NCI-H2081 treated with DMSO at 0.1 percent for 48 hours (cell line): ENCODE measurements at places on chromosomes 5 and 9.

- DNase-seq, result no peak
Measured at GRCh38 chr9:134055981-134056461, 11.8 kb downstream of the BRD3 start.

GRCh38 chr5:33445798-33446197 lies 5.0 kb downstream of the TARS1 start:
- no peak for DNase-seq

DNA sequence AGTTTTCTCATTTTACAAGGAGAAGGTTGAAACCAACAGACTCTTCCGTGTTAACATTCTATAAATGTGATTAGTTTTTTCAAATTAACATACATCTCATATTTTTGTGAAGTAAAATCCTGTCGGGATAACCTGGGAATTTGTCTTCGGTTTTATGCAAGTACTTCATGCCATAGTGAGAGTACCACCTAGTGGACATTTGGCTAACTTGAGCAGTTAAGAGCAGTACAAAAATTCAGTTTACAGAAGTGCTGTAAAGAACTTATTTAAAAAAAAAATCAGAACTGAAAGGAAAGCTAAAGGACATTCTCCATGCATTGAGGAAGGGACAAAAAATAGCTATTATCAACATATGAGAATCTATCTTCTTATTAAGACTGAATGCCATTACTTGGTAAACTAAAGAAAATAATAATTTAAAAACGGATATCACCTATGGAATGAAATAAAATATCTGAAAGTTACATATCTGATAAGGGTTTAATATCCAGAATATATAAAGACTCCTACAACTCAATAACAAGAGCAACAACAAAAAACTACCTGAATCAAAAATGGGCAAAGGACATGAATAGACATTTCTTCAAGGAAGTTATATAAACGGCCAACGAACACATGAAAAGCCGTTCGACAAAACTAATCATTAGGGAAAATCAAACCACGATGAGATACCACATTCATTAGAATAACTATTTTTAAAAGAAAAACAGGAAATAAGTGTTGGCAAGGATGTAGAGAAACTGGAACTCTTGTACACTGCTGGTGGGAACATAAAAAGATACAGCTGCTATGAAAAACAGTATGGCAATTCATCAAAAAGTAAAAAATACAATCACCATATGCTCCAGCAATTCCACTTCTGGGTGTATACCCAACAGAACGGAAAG lies 117.0 kb upstream of the GNA14 start:
- DNase-seq, result no peak

GRCh38 chr5:80140496-80140895 lies 105.3 kb downstream of the THBS4 start:
- DNase-seq, result no peak

GRCh38 chr5:8057769-8058168 lies 188.8 kb downstream of the MTRR start:
- DNase-seq, result no peak

DNA sequence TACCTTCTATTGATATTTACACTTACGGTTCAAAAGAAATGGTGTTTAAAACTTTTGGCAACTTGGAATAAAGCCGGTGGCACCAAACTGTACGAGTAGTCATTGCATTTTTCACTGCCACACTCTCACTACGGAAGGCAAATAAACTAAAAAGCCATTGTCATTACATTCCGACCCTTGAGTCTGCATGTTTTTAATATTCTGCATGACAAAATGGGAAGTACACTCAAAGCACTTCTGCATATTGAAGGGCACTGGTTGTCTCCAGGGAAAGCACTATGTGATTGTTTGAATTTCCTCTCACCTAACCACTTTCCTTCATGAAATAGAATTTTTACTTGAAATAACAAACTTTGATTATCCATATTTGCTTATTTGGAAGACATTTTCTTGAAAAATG lies 426.3 kb downstream of the CETN3 start:
- no peak for DNase-seq

GRCh38 chr9:87830446-87830845 lies 52.2 kb upstream of the SPATA31E1 start:
- DNase-seq, result no peak

DNA sequence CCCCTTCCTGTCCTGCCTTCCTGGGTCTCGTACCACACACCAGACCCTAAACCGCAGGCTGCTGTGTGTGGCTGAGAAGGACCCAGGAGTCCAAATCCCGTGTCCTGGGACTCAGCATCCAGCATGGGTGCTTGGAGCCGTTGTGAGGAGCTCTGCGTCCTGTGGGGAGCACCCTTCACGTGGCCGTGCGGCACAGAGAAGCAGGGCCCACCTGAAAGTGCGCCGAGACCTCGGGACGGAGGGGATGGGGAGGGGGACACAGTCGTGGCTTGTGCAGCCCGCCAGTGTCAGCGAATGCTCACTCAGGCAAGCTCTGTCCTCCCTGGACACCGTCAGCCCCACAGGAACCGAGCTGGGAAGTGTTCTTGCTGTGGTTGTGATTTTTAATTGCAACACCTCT lies 244.6 kb downstream of the CACNA1B start:
- DNase-seq, result no peak

DNA sequence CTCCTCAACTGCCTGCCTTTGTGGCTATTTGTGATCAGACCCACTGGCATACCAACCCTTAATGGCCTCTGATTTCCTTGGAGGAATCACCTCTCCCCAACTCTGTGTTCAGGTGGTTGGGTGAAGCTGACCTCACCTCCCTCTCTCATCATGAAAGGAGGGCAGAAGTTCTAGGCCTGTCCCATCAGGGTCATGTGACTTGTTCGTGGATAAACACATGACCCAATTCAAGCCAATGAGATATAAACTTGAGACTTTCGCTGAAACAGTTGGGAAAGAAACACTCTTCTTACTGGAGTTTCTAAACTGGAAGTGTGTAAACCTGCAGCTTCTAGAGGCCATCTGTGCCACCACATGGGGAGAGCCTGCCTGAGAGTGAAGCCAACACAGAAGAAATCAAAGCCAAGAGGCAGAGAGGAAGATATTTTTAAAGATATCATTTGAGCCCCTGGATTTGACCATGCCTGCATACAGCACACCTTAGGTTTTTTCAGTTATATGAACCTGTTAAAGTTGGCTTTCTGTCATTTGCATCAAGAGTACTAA lies 5.8 kb downstream of the GABBR2 start:
- no peak for DNase-seq
